ENCODE measurements at places on chromosomes 1 and 21.

DNA sequence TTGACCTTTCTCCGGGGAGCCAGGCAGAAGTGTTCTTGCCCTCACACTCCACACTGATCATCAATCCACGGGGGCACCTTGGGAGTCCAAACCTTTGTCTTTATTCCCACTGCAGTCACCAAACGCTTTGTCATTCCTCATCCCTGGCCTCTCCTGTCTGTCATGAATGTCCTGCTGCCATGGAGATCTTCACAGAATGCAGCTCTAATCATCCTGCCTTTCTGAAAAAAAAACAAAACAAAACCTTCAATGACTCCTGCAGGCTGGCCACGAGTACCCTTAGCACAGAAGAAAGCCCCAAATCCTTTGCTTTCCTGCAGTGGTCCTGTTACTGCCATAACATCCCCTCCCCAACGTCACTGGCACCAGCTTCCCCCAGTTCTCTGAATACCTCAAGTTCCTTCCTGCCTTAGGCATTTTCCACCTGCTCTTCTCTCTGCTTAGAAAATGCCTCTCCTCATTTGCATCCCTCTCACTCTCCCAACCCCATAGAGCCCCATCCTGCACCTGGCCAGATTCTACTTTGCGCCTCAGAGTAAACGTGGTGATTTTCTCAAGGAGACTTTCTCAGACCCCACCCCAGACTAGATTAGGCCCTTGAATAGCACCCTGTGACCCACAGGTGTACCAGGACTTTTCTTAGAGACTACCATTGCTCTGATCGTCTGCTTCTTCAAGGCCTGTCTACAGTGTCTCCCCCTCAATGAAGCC, 131.2 kb downstream of the AK5 start:
- no peak for DNase-seq

DNA sequence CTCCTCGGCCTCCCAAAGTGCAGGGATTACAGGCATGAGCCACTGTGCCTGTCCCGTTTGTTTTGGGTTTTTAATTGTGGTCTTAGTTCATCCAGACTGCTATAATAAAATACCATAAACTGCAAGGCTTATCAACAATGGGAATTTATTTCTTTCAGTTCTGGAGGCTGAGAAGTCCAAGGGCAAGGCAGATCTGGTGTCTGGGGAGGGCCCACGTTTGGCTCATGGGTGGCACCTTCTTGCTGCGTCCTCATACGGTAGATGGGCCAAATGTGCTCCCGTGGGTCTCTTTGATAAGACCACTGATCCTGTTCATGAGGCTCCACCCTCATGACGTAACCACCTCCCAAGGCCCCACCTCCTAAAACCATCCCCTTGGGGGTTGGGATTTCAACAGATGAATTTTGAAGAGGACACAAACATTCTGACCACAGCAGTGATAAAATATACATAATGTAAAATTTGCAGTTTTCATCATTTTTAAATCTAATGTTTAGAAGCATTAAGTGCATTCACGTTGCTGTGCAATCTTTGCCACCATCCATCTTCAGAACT, 133.4 kb upstream of the ERRFI1 start:
- no peak for DNase-seq

GRCh38 chr1:115658646-115659045, 16.9 kb downstream of the VANGL1 start:
- DNase-seq = no peak

DNA sequence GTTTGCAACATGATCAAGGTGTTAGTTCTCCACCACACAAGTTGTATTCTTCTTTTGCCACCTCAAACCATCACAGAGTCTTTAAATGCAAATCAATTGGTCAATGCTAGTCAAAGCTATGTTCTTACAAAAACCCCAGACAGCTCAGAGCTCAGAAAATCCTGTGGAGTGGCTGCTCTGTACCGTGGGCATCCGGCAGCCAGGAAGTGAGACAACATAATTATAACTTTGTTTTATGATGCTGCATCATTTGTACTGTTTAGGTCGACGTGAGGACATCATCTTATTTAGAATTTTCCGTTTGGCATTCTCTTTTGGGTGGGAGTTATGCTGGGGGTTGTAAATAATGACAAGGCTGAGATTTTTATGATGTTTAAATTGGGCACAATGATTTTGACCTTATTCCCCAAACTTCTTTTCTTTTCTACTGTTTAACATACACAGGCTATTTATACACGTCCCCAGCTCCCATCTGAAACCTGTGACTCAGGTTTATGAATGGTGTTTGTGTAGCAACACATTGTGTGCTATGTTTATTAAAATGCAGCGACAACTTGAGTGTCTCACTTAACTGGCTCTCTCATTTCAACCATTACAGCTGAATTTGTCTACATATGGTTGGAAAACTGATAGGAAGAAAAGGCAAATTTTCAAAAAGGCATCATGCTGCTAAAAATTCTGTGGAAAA, 124.0 kb downstream of the CNIH3 start:
- no peak for DNase-seq

- DNase-seq = peak; percentile 82
These were observed 62.2 kb downstream of the LRRC40 start for GRCh38 chr1:70143048-70143659.

DNA sequence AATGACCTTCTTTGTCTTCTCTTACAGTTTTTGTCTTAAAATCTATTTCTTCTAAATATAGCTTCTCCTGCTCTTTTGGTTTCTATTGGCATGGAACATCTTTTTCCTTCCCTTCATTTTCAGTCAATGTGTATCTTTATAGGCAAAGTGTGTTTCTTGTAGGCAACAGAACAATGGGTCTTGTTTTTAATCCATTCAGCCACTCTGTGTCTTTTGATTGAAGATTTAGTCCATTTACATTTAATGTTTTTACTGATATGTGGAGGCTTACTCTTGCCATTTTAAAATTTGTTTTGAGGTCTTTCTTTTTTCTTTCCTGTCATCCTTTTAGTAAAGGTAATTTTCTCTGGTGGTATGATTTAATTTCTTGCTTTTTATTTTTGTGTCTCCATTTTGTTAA, 271.2 kb upstream of the ZP4 start:
- DNase-seq = no peak

DNA sequence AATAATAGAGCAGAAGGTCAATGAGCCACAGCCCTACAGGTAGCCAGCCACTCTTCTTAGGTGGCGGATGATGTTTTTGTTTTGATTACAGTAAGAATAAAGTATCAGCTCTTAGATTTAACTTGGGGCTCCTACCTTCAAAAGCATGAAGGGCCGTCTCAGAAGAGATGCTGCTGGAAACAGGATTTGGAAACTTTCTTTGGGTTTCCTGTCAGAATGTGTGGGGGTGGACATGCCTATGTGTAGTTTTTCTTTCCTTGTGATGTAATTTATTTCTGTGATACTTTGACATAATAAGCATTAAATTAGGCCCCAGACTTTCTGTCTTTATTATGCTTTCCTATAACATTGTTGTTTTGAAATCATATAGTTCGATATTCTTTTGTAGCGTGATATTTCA, 1.5 kb downstream of the RAP1A start:
- no peak for DNase-seq

DNA sequence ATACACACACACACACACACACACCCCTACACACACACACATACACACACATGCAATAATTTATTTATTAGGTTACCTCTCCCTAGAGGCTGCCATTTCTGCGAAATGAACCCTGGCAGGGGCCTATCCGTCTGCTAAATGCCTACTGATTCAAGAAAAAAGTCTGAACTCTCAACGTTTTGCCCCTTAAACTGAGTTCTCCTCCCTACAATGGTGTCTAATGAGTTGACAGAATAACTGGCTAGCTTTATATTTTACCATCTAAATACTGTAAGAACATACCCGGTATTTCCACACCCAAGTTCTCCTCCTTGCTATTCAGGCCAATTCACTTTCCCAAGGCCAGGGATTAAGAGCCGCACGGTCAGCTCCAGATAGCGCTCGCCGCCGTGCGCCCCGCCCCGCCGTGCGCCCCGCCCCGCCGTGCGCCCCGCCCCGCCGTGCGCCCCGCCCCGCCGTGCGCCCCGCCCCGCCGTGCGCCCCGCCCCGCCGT, 339 bp upstream of the RNPC3 start:
- DNase-seq = peak; percentile 59

- no peak for DNase-seq
These were observed 482.1 kb upstream of the RGS18 start for GRCh38 chr1:191675856-191676783.
